ENCODE measurements at places on chromosomes 4 and X.

GRCh38 chr4:170721812-170722373, 632.1 kb upstream of the AADAT start:
- no peak for DNase-seq

DNA sequence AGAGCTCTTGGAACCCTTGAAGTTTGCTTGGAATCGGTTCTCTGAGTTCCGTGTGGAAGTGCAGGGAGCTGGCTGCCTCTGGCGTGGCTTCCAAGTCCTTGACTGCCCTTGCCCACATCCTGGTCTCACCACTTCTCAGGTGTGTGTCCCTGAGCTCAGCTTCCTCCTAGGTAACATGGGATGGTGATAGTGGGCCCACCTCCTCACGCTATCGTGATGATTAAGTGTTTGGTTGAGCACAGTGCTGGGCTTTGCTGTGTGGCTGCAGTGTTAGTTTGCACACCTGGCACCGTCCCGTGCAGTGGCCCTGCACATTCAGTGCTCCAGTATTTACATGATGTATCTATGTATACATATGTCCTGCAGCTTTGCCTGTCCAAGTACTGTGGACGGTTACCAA, 81.5 kb downstream of the CLDN34 start:
- no peak for DNase-seq

DNA sequence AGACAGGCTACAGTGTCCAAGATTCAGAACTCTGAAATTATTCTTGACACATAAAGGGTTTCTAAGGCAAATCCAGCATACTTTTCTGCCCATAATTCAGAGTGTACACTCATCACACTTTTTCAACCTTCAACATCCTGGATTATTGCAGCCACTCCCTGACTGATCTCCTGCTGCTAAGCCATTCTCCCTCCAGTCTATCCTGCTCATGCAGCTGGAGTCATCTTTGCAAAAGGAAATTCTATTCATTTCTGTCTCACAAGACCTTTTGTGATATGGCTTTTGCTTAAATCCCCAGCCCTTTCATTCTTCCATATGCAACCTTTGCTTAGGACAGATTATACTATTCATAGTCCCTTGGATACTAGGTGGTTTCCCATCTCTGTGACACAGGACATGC, 236.1 kb upstream of the LDB2 start:
- no peak for DNase-seq

GRCh38 chrX:11953615-11954014, 184.7 kb upstream of the FRMPD4 start:
- no peak for DNase-seq

DNA sequence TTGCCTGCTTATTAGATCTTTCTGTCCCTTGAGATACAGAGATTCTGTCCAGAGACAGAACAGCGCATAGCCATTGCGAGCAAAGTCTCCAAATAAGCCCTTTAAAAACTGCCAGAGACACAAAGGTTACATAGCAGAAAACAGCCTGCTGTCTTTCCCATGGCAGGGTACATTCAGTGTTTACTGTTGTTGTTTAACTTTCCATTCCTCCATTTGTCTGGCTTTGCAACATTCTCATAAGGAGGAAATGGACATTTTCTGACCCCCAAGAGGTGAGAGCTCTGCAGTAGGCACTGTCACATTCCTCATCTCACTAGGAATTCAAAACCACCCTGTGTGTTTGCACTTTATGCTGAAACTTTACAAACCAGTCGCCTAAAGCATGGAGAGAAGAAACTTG, 48.3 kb downstream of the PDE5A start:
- no peak for DNase-seq

DNA sequence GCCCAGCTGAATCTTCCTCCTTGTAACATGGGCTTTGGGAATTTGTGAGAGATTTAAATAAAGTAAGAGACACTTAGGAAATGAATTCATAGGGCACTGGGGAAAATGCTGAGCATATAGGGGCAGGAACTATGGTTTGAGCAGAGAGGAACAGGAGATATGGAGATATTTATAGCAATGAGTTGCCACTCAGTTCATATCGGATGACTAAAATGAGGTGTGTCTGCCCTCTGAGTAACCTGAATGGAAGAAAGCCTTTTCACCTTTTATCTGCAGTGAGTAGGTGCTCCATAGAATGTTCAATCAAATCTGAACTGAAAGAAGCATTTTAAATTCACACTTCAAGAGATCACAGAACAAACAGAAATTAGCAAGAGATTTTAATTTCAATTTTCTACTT, 105.7 kb downstream of the CEP44 start:
- no peak for DNase-seq

All from CD4-positive, alpha-beta T cell treated with Interleukin-10 for 1 hour (primary cell).